ENCODE measurements at places on chromosomes 7 and 10.

GRCh38 chr7:55026867-55027490 lies 8.2 kb downstream of the EGFR start:
- DNase-seq, result no peak

GRCh38 chr7:78074713-78075112 lies 276.1 kb downstream of the PHTF2 start:
- DNase-seq, result no peak

GRCh38 chr7:47601881-47602249 lies 20.0 kb upstream of the TNS3 start:
- DNase-seq, result no peak

DNA sequence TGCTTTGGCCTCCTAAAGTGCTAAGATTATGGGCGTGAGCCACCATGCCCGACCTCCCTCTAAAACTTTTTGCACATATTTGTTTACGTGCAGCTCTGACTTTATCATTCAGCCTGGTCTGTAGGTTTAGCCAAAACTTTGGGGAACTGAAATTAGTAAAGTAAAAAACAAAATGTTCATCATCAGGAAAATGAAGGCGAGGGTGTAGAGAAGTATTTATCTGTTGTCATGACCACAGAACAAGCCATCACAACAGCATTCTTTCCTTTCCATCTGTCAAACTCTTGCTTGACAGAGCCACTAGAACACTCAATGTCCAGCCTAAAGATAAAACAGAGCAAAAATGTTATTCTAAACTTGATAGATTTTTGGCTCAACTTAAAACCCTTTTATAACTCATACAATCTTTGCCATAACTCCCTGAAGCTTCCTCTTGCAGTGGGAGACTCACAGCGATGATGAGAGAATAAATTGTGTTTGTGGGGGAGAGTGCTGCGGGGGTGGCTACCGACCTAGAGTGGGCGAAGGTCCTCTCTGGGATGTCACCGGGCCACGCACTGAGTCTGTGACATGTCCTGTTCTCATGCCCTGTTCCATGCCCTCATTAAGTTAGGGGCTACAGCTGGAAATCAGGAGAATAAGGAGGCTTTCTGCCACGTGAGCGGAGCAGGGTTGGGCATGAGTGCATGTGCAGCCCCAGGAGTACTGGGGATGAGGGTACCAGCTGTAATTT lies 58.6 kb upstream of the MKRN1 start:
- DNase-seq, result no peak

GRCh38 chr10:8034466-8035005 lies 20.0 kb upstream of the GATA3 start:
- DNase-seq, result no peak

DNA sequence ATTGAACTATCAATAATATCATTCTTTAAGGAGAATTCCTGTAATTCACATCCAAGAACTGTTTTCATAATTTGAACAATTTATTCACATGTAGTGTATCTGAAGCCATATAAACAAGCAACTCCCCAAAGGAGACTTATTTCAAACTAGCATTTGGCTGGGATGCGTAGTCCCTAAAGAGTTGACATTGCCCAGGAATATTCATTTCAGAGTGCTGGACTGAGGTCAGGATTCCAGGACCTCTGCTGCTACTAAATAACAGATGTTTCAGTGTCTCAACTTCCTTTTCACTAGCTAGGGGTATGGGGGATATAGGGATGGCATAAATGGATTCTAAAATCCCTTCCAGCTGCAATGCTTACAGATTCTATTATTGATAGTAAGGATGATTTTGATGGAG lies 177.0 kb downstream of the TSPAN12 start:
- DNase-seq, result no peak

- no peak for DNase-seq
Observed at GRCh38 chr7:68279827-68280400, 1283.3 kb downstream of the TYW1 start.

GRCh38 chr10:88115968-88116367 lies 252.5 kb downstream of the PTEN start:
- DNase-seq, result no peak
